ENCODE measurements at places on chromosomes 7 and 10.

GRCh38 chr10:63375859-63376258 is 89.9 kb downstream of the JMJD1C start:
- DNase-seq, result no peak

- no peak for DNase-seq
Measured at GRCh38 chr10:133083422-133084100, 4.2 kb upstream of the ADGRA1 start.

DNA sequence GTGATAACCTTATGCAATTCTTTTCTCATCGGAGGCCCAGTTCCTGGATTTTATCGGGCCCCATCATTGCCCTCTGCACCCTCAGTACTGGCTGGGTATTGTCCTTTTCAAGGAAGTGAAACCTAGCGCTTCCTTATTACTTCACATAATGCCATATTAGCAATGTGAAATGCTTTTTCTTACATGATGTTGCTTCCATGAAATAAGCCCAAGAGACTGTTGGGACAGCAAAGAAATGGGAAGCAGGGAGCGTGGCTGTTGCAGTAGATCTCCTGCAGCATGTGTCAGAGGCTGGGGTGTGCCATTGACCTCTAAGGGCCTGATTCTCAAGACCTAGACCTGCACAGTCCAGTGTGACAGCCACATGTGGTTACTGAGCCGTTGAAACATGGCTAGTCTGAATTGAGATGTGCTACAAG is 8.1 kb downstream of the CHN2 start:
- no peak for DNase-seq

DNA sequence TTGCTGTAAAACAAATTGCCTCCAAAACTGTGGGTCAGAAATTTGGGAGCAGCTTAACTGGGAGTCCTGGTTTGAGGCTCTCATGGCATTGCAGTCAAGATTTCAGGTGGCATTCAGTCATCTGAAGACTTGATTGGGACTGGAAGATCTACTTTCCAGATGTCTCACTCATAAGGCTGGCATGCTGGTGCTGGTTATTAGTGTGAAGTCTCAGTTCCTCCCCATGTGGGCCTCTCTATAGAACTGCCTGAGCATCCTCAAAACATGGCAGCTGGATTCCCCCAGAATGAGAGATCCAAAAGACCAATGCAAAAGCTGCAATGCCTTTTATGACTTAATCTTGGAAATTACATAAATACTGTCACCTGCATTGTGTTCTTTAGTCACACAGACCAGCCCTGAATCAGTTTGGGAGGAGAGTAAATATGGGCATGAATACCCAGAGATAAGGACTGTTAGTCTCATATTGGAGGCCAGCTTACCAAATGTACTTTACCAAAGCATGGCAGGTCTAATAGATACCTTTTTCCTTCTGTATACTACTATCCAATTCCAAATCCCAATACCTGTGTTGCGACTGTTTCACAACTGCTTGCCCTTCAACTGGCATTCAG is 6.5 kb upstream of the HERPUD2 start:
- no peak for DNase-seq

DNA sequence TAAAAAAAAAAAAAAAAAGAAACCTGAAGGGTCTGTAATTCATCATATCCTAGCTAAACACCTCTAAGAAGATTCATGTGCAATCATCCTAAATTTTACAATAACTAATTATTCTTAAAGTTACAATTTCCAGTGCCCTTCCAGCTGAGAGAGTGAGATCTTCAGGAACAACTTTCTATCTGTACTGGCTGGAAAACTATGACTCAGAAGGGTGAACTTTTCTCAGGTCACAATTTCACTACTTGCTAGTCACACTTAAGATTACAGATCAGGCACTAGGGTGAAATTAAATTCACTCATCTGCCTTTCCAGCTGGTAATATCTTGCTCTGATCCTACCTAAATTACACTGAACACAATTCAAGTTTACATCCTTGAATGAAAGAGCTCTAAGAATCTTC is 158.8 kb downstream of the ANK3 start:
- no peak for DNase-seq

DNA sequence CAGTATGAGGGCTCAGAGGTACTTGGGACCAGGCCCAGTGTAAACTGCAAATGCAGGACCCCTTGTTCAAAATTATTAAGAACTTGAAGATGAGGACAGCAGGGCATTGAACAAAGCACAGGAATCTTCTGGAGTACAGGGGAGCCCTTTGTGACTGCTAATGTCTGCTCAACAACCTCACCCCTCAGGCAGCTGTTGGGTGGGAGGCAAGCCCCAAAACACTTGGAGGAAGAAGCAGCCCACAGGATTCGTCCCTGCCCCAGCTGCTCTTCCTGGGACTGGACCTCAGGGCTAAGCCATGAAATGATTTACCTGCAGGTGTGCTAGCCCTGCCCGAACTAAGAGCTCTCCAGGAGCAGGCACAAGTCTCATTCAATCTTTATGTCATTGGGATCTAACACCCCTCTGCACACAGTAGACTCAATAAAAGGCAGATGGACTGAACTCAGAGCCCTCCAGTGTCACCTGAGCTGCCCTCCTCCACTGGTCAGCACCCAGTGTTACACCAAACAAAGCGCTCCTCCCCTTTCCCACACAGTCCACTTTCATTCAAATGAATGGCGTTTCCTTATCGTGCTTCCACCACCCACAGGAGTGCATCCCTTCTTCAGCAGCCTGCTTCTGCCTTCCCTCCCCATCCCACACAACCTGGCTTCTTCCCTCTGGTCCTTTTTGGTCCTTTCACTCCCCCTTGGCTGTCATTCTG is 1.0 kb downstream of the TRPV5 start:
- DNase-seq, result no peak
